ENCODE measurements at places on chromosomes 3 and 15.

GRCh38 chr3:51974277-51974962, 444 bp upstream of the ABHD14A start:
- DNase-seq, result no peak

- DNase-seq, result no peak
Observed at GRCh38 chr3:190330936-190331734, 8.9 kb upstream of the CLDN1 start.

DNA sequence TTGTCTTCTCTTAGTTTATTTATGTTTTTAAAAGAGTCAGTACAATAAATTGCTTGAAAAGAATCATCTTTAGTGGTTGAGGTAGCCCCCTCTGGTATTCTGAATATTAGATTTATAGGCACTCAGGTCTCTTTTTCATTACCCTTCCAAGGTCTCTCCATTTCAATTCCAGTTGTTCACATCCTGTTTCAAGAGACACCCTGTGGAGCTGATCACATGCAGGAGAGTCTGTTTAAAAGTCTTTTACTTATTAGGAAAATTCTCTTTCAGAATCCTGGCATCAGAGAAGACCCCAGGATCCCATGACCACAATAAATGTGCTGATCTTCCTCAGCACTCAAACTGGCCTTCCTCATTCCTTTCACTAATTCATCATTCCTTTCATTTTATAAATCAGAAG, 195.7 kb downstream of the ZIC4 start:
- DNase-seq, result no peak

DNA sequence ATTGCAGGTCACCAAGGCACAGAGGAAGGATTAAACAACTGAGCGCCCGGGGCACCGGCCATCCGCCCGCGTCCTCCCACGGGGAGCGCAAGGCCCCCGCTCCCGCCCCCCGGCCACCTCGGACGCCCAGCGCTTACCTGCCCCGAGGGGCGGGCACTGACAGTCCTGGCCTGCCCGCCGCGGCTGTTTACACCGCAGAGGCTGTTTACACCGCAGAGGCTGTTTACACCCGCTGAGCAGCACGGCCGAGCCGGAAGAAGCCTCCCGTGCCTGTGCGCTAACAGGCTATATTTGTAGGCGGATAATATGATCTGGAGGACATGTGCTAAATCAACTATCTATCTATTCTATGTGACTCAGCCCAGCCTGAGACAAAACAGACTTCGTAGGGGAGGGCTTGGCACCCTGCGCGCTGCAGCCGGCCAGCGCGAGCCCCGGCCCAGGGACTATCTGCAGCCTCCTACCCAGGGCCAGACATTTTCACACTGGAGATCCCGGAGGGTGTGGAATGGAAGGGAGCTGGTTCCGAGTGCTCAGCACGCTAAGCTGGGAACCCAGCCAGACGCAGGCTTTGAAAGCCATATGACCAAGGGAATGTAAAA, at the start of gene LRRC2:
TSS of gene LRRC2 (minus strand) at position 263 of the 602 bp plus-strand sequence. CDS start 14,711 bp downstream, outside the sequence.
- DNase-seq, result no peak

DNA sequence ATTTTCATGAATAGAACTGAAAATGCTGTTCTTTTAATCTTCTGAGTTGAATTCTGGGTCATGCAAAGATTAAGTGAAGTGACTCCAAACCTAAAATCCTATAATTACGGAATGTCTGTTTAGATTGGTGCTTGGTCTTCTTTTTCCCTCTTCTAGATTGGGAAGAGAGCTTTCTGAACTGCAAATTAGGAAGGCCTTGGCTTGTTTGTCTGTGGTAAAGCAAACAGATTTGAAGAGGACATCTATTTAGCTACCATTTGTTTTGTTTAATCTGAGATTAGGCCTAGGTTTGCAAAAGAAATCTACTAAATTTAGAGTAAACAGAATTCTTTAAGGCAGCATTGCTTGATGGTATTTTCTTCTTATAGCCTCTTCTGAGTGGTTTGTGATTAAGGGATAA, 23.5 kb downstream of the PAQR9 start:
- no peak for DNase-seq

- no peak for DNase-seq
Observed at GRCh38 chr3:114887806-114888205, 259.3 kb downstream of the ZBTB20 start.

Data from stimulated activated CD4-positive, alpha-beta T cell treated with anti-CD3 and anti-CD28 coated beads, Interleukin-12 subunit alpha, Interleukin-12 subunit beta, amount 100 ng/mL, for 48 hours (primary cell).